ENCODE measurements at places on chromosomes 1 and 21. TPM values are rescaled to one million over a fixed set of nuclear protein-coding genes. Genes with fewer than 3 reads are reported as not detected.

FAM72B gene
- 3.5 TPM for polyA plus RNA-seq

FCGR3B gene
- polyA plus RNA-seq: 0.33 TPM

MYCL gene
- 2.5 TPM for polyA plus RNA-seq

CFAP126 gene
- polyA plus RNA-seq: 1.8 TPM

IVL gene
- not detected for polyA plus RNA-seq

HPDL gene
- 2.1 TPM for polyA plus RNA-seq

APOBEC4 gene
- polyA plus RNA-seq: not detected

SPRR4 gene
- not detected for polyA plus RNA-seq

OR2T10 gene
- not detected for polyA plus RNA-seq

SGIP1 gene
- 1.6 TPM for polyA plus RNA-seq

TNFSF18 gene
- polyA plus RNA-seq: 0.11 TPM

SEMA4A gene
- 3.0 TPM for polyA plus RNA-seq

TMEM61 gene
- polyA plus RNA-seq: not detected

PLCH2 gene
- polyA plus RNA-seq: 0.63 TPM

ELAPOR1 gene
- 0.40 TPM for polyA plus RNA-seq

HPCA gene
- 0.15 TPM for polyA plus RNA-seq

GNG4 gene
- 0.42 TPM for polyA plus RNA-seq

NHLH1 gene
- polyA plus RNA-seq: 0.59 TPM

LCE3E gene
- polyA plus RNA-seq: not detected

CXADR gene
- 0.51 TPM for polyA plus RNA-seq

ZFP69B gene
- 3.1 TPM for polyA plus RNA-seq

EFNA1 gene
- 20.6 TPM for polyA plus RNA-seq

TMEM240 gene
- 4.1 TPM for polyA plus RNA-seq

WNT2B gene
- polyA plus RNA-seq: 4.7 TPM

ZNF496 gene
- 32.9 TPM for polyA plus RNA-seq

CLIC4 gene
- polyA plus RNA-seq: 115 TPM

CD101 gene
- polyA plus RNA-seq: 4.3 TPM

All from forelimb muscle (tissue), 1 donor.